Stimulated activated CD8-positive, alpha-beta memory T cell treated with anti-CD3 and anti-CD28 coated beads, Interleukin-15, amount 100 ng/mL, for 24 hours (primary cell): ENCODE measurements at places on chromosomes 6 and 20.

DNA sequence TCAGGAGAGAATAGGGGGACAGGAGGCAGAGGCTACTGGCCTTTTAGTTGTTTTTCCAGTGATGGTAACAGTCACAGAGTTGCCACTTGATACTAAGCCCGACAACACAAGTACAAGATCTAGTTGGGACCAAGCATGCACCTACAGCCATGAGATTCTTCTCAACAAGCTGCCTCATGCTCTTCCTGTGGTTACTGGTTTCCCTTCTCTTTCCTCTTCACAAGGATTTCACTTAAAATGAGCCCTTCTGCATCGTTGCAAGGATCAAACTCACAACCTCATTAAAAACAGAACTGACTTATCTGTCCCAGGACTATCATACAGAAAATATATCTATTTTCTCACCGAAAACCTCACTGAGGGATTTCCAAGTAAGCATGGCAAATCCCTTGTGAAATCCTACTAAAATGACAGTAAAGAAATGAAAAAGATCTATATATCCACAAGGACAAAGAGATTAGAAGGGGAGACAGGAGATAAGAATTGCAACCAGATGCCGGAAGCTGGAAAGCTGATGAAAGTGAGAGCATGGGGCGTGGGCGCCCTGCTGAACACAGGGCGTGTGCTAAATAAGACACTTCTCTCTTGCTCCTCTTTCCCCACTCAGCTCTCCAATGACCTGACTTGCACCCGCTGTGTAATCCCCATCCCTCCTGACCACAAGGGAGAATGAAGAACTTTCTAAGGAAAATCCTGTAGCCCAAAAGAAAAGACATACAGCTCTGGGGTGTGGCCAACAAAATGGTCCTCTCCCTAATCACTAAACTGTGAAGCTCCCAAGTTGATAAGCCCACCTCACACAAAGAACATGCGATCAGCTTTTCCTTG is 13.4 kb downstream of the MTFR2 start:
- no peak for DNase-seq

- DNase-seq: no peak
Measured at GRCh38 chr20:62030834-62031434, 34.7 kb downstream of the TAF4 start.

- DNase-seq: no peak
Measured at GRCh38 chr20:18688676-18689075, 100.8 kb downstream of the DTD1 start.

DNA sequence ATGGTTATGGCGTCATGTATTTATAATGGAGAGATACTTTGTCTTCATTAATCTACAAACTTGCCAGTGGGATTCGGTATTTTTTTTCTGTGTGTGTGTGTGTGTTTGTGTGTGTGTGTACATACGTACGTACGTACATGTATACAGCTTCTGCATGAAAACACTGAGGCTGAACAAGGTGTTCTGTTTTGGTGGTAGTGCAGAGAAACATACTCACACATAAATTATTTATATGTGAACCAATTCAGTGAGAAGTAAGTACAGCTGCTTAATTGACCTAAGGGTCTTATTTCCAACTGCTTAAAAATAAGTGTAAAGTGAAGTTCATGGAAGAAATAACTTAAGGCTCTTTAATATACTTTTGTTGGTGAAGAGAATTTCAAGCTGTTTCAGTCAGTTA is 234.2 kb downstream of the BCKDHB start:
- no peak for DNase-seq

DNA sequence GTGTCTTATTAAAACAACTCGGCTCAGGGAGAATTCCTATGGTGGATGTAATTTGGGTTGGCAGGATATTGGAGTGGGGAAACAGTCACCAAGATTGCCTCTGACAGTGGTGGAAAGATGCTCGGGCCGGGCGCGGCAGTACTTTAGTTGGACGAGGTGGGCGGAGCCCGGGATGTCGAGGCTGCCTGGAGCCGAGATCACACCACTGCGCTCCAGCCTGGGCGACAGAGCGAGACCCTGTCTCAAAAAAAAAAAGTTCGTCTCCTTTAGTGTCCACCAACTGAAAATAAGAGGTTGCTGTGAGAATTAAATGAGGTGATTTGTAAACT is 621 bp downstream of the NOL7 start:
- peak; percentile 21 for DNase-seq

GRCh38 chr20:17803765-17804164 is 104.0 kb downstream of the BANF2 start:
- no peak for DNase-seq

GRCh38 chr6:41298785-41299502 is 12.5 kb upstream of the TREM1 start:
- DNase-seq: no peak

GRCh38 chr6:106225581-106225980 is 100.0 kb downstream of the ATG5 start:
- no peak for DNase-seq

GRCh38 chr6:37696220-37696840 is 1.4 kb downstream of the MDGA1 start:
- no peak for DNase-seq

- no peak for DNase-seq
Measured at GRCh38 chr6:154874773-154875592, 120.1 kb upstream of the TIAM2 start.

GRCh38 chr20:49397525-49397924 is 84.9 kb downstream of the KCNB1 start:
- DNase-seq: no peak

- DNase-seq: no peak
Measured at GRCh38 chr20:62961799-62962198, 9.3 kb downstream of the SLC17A9 start.

DNA sequence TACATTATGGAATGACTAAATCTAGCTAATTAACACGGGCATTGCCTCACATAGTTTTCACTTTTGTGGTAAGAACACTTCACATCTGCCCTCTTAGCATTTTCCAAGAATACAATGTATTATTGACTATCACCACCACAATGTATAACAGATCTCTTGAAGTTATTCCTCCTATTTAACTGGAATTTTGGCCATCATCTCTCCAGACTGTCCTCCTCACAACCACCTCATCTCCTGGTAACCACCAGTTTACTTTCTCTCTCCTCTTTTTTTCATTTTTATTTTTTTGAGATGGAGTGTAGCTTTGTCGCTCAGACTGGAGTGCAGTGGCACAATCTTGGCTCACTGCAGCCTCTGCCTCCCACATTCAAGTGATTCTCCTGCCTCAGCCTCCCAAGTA is 8.2 kb upstream of the SHLD1 start:
- DNase-seq: no peak

DNA sequence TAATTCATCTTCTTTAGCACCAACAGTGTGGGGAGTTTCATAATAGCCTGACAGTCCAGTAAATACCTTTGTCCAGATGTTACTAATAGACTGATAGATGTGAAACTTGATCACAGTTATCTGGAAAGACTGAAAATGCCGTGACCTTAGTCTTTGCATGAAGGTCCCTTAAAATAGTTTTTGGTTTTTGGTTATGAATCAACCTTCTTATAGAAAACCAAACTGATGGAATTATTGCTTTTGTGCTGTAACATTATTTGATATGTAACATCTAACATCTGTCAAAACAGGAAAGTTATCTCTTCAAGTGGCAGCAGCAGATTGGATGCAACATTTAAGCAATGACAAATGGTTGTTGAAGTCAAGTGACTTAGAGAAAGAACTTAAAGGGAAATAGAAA is 190.4 kb downstream of the DOK5 start:
- DNase-seq: no peak

GRCh38 chr6:89357390-89357789 is 4.9 kb upstream of the UBE2J1 start:
- DNase-seq: no peak

DNA sequence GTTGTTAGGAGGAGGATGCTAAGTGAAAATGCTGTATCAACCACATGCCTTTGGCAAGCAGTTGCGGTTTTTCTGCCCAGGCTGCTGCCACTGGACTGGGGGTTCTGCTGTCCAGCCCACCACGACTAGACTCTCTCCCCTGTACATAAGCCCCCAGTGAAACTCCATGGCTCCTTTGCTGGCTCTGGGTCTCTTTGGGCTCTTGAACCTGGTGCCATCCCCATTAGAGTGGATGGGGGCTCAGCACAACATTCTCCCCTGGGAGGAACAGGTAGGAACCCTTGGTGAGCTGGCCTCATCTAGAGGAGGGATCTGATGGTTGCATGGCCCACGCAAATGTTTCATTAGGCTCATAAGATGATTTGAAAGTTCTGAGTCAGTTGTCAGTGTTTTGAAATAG is 204.8 kb upstream of the KCNG1 start:
- DNase-seq: no peak

DNA sequence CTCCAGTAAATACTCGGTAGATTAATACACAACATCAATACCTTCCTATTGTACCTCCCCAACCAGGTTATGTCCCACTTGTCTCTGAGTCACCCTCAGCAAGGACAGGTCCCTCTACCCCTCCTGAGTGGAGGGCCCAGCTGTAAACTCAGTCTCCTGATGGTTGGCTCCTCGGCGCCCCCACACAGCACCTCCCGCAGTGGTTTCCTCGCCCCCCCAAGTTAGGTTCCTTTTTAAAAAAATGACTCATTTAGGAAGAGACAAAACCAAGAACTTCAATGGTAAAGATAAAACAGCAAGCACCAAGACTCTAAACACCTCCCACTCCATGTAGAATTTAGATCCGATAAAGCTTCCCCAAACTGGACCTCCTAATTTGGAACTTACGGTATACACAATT is 83.5 kb downstream of the TRERF1 start:
- DNase-seq: no peak

- DNase-seq: no peak
Measured at GRCh38 chr6:36065916-36066315, 38.3 kb downstream of the MAPK14 start.

GRCh38 chr6:131431718-131432117 is 141.3 kb upstream of the ARG1 start:
- no peak for DNase-seq

DNA sequence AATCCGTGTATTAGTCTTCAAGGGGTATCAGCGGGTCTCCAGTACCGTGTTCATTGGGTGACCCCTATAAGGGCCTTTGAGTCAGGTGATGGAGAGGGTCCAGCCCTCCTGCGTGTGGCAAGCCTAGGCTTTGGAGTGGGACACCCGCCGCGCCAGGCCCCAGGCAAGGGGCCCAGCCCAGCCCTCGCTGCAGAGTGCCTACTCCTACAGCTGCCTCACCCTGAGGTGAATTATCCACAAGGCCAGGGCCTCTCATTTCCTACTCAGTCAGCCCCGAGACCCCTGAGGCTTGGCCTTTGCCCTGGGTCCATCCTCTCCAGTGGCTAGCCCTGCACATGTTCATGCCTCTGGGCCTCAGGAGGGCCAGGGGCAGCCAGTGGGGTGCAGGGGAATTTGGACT is 45.1 kb downstream of the TMEM242 start:
- DNase-seq: no peak

- DNase-seq: no peak
Measured at GRCh38 chr6:20747991-20748390, 213.7 kb downstream of the CDKAL1 start.

- no peak for DNase-seq
Measured at GRCh38 chr6:159880412-159880975, 10.3 kb upstream of the MAS1 start.

GRCh38 chr20:3082955-3083952 is 1.3 kb downstream of the AVP start:
- DNase-seq: no peak

- DNase-seq: no peak
Measured at GRCh38 chr20:32386091-32386490, 28.0 kb downstream of the ASXL1 start.

DNA sequence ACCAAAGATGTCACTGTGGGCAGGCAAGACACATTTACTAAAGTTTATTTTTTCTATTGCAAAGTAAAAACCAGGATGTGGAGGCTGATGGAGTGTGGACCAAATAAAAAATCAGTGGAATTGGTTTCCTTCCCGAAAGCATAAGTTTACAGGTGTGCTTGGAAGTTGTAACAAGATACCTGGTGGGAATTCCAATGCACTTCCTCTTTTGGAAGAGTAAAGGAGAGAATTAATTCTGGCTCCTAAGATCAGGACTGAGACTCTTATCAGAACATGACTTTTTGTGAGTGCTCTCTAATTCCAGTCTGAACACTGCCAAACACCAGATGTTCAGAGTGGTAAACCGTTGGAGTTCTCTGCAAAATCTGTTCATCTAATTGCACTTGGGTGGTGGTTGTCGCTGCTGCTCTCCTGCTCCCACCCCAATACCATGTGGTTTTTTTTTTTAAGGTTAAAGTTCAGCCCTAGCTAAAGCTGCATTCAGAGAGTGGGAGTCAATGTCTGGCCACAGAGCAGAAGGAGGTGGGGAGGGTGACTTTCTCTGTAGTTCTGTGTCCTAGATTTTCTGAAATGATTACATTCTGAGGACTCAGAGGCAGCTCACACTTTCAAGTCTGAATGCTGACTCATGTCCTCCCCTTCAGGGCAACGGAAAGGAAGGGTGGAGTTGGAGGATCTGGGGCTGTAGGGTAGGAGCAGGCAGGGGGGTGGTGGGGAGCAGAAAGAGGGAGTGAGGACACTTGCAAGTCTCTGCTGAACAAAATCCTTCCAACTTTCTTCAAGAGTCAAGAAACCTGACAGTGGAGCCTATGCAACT is 275.8 kb upstream of the PRDM1 start:
- no peak for DNase-seq

- DNase-seq: no peak
Measured at GRCh38 chr20:47382746-47383415, 26.4 kb upstream of the ZMYND8 start.

- no peak for DNase-seq
Measured at GRCh38 chr20:9506964-9507369, 7.4 kb upstream of the LAMP5 start.
